ENCODE measurements at places on chromosomes 11 and 22.
A peak's percentile ranks its signal among the peaks of the same experiment; 100 is the strongest.

GRCh38 chr11:120871194-120871593 lies 152.7 kb upstream of the TBCEL start:
- no peak for DNase-seq

DNA sequence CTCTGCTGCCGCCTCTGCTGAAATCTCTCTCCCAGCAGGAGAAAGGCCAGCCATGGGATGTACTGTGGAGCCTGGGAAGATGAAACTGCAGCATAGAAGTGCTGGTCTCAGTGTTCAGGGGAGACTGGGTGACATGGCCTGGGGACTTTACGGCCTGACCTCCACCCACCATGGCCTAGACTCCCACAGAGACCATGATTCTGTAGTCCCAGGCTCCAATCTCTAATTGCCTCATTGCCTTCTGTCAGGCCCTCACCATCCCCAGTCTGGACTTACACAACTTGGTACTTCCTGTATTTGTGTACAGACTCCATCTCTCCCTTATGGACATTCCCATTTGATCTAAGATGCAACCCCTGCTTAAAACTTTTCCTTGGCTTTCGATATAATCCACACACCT lies 43.1 kb downstream of the TRAF6 start:
- DNase-seq: no peak

GRCh38 chr22:25039754-25040153 lies 87.2 kb downstream of the KIAA1671 start:
- no peak for DNase-seq

DNA sequence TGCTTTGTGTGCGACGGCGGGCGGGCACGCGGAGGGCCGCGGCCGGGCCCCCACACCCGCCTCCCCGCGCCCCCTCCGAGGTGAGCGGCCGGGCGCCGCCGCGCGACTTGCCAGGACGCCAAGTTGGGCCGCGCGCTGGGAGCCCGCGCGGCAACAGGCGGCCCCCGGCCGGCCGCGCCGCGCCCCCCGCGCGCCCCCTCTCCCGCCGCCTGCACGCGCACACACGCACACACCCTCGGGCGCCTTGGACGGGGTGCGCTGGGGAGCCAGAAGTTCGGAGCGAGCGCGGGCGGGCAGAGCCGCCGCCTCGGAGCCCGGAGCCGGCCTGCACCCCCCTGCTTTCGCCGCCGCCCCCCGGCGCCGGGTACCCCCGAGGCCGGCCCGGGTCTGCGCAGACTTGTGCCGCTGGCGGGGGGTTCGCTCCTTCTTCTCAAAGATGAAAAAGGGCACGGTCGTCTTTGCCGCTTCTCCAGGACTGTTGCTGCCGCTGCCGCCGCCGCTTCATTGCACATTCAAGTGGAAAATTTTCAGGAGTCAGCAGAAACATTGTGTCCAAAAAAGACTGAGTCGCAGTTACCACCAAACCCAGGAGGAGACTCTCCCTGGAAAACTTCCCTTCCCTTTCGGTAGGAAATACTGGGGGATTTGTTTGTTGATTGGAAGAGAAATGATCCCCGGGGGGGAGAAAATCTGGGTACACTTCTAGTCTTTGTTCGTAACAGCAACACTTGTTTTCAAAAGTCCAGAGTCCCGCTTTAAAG lies 895 bp downstream of the TEAD1 start:
- peak; percentile 48 for DNase-seq

- DNase-seq: peak; percentile 69
Measured at GRCh38 chr11:77322506-77322905, 21.0 kb upstream of the GDPD4 start.

DNA sequence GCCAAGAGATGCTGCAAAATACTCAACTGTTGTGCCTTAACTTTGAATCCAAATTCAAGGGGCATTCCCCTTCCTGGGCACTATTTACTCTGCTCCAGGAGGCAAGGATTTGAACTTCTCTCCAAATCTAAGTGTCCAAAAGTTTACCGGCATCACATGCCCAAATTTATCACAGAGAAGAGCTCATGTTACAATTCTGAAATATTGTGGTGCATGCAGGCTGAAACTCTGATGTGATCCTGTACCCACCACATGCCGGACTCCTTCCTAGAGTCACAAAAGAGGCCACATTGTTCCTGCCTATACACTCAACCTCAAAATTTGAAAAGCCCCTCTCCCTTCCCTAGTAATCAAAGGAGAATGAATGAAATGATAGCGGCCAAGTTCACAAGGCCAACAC lies 1.3 kb downstream of the TRAF6 start:
- no peak for DNase-seq

GRCh38 chr22:43126501-43127165 lies 16.1 kb downstream of the BIK start:
- no peak for DNase-seq

DNA sequence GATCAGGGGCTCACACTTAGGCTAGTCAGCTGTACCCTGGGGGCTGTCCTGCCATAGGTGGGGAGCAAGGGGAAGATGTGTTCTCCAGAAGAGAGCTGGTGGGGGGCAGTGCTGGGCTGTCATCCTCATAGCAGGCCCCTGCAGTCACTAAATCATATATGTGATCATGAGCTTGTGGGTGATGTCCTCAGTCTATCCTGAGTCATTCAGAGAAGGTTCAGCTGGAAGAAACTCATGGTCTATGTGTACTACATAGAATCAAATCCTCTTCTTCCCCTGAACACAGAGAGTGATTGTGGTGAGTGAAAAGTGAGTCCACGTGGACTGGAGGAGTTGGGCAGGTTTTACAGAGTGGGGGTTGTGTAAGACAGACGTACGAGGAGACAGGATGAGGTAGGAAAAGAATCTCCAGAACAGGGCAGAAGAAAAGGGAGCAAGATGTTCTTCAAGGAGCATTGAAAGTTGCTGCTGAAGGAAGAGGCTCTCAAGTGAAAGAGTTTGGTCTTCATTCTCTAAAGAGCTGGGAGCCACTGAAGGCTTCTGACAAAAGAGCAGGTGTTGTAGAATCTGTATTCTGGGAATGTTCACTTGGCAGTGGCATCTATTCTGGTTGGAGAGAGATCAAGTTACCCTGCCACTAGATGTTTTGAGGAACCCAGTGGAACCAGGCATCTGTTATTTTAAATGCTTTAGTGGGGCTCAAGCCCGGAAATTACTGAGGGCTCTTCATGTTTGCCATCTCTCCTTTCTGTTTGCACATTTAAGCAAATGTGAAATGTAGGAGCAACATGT lies 68.9 kb downstream of the C22orf31 start:
- no peak for DNase-seq

DNA sequence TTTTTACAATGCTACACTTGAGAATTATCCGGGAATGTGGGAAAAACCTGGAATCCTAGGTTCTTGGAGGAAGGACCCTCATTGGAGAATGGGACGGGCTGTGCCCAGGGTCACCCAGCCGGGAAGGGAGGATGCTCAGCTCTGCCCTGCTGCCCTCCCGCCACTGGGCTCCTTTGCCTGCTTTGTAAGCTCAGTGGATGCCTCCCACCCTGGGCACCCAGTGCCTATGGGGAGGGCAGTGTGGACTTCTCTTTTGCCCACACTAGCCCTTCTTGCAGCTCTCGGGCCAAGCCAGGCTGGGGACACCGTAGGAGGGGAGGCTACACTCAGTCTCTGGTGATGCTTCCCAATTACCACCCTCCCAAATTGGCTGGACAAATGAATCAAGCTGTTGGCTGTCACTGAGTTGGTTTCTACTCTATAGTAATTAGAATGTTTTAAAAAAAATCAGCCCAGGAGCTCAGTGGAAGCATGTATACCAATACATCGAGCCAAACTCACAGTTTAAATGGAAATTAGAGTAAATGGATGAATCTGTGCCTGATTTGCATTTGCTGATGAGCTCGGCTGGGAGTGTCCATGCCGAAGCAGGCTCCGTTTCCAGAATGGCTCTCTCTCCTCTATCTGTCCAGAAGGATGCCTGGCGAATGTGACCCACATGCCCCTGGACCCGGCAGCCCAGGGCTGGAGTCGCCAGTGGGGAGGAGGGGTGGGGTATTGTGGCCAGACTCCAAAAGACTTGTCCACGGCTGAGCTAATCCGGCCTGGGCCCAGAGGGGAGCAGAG lies 317.0 kb downstream of the CTTN start:
- no peak for DNase-seq

GRCh38 chr11:66280428-66280827 lies 2.5 kb downstream of the CNIH2 start:
- DNase-seq: peak; percentile 46

DNA sequence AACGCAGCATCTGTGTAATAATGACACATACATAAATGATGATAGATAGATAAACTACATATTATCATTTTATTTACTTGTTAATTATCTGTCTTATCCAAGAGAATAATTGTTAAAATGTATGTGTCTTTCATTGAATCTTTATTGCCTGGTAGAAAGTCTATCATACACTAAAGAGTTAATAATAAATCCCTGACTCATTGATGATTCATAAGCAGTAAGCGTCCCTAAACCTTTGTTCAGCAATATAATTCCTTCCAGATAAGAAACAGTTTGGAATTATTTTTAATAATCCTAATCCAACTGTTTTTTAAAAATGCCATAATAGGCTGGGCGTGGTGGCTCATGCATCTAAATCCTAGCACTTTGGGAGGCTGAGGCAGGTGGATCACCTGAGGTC lies 655.6 kb upstream of the CNTN5 start:
- no peak for DNase-seq
